M059J (cell line): ENCODE measurements at places on chromosomes 7 and 10. TPM values are rescaled to one million over a fixed set of nuclear protein-coding genes. Genes with fewer than 3 reads are reported as not detected.

KCND2 gene
- total RNA-seq, result not detected in 2 replicates

CACNB2 gene
- 0.52 TPM in 1 of 2 replicates, not detected in the other for total RNA-seq

TMEM236 gene
- not detected in 2 replicates for total RNA-seq

ETV1 gene
- total RNA-seq, result 9.0 and 11.9 TPM in 2 replicates

PRR15 gene
- total RNA-seq, result 0.17 TPM in 1 of 2 replicates, not detected in the other

AKR1C4 gene
- total RNA-seq, result not detected in 2 replicates

ADARB2 gene
- not detected in 2 replicates for total RNA-seq

PTER gene
- not detected in 2 replicates for total RNA-seq

ARHGAP22 gene
- 11.5 and 18.9 TPM in 2 replicates for total RNA-seq

PLEKHS1 gene
- 1.0 and 1.1 TPM in 2 replicates for total RNA-seq

CHST15 gene
- total RNA-seq, result 15.2 and 15.6 TPM in 2 replicates

TSPAN15 gene
- 109 and 179 TPM in 2 replicates for total RNA-seq

GNAT3 gene
- total RNA-seq, result 0.12 and 1.6 TPM in 2 replicates

TSPAN33 gene
- total RNA-seq, result 0.91 and 4.2 TPM in 2 replicates

DYNC1I1 gene
- total RNA-seq, result 2.4 and 4.4 TPM in 2 replicates

ASB10 gene
- total RNA-seq, result not detected in 2 replicates

ATXN7L1 gene
- total RNA-seq, result 7.7 and 30.2 TPM in 2 replicates

CYP3A4 gene
- 0.05 TPM in 1 of 2 replicates, not detected in the other for total RNA-seq

GBX1 gene
- not detected in 2 replicates for total RNA-seq

GPR26 gene
- total RNA-seq, result not detected in 2 replicates

IRF5 gene
- total RNA-seq, result 0.64 and 1.8 TPM in 2 replicates

PRPS1L1 gene
- total RNA-seq, result not detected in 2 replicates

SPDYE11 gene
- total RNA-seq, result not detected in 2 replicates

CALHM3 gene
- 0.39 TPM in 1 of 2 replicates, not detected in the other for total RNA-seq

OR9A2 gene
- not detected in 2 replicates for total RNA-seq

PILRA gene
- 0.54 TPM in 1 of 2 replicates, not detected in the other for total RNA-seq

ARHGEF5 gene
- total RNA-seq, result 3.3 and 4.2 TPM in 2 replicates

ARMC10 gene
- 56.9 and 57.2 TPM in 2 replicates for total RNA-seq

NOD1 gene
- 1.3 and 4.6 TPM in 2 replicates for total RNA-seq

PPP1R17 gene
- not detected in 2 replicates for total RNA-seq

MYL10 gene
- total RNA-seq, result not detected in 2 replicates

JCAD gene
- not detected in 2 replicates for total RNA-seq

CLDN4 gene
- total RNA-seq, result 0.62 and 1.1 TPM in 2 replicates

MLXIPL gene
- total RNA-seq, result 0.07 and 0.71 TPM in 2 replicates

ITPRID1 gene
- total RNA-seq, result not detected in 2 replicates

ATOH7 gene
- total RNA-seq, result 0.07 TPM in 1 of 2 replicates, not detected in the other

MLLT10 gene
- total RNA-seq, result 9.1 and 9.3 TPM in 2 replicates

GRB10 gene
- total RNA-seq, result 0.10 and 0.20 TPM in 2 replicates
